Stimulated activated CD4-positive, alpha-beta T cell treated with anti-CD3 and anti-CD28 coated beads, Interleukin-4, amount 100 ng/mL, for 4 hours (primary cell): ENCODE measurements at places on chromosomes 2 and 18.

DNA sequence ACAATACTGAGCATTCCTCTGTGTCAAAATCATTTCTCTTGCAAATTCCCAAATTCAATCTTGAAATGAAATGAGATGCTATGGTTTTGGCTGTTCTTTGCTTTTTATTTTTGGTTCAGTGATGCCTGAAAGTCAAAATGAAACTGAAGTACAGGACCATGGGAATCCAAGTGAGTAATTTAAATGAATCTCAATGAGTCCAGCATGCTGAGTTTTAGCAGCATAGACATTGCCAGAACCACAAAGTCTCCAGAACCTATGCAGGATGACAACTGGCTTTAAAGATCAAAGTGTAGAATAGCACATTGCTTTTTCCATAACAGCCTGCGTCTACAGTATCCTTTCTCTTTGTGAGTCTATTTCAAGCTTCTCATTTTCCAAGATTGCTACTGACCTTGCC lies 1050.7 kb upstream of the PIK3C3 start:
- DNase-seq, result no peak

GRCh38 chr2:74278694-74279093 lies 64.5 kb downstream of the SLC4A5 start:
- no peak for DNase-seq

- DNase-seq, result no peak
Observed at GRCh38 chr18:42039396-42039795, 84.4 kb downstream of the PIK3C3 start.

DNA sequence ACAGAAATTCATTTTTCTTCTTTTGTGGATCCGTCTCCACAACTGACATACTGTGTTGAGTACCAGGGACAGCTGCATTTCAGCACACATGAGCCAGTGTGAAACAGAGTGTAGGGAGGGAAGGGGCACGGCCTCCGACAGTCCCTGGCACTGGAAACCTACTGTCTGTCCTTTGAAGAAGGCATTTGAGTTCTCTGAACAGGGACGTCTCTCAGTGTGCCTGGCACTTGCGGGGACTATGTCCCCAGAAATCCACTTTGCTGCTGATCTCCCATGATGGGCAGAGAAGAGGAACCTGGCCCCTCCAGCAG lies 48.1 kb downstream of the PLB1 start:
- DNase-seq, result no peak

GRCh38 chr2:96153291-96153713 lies 8.1 kb upstream of the DUSP2 start:
- no peak for DNase-seq

DNA sequence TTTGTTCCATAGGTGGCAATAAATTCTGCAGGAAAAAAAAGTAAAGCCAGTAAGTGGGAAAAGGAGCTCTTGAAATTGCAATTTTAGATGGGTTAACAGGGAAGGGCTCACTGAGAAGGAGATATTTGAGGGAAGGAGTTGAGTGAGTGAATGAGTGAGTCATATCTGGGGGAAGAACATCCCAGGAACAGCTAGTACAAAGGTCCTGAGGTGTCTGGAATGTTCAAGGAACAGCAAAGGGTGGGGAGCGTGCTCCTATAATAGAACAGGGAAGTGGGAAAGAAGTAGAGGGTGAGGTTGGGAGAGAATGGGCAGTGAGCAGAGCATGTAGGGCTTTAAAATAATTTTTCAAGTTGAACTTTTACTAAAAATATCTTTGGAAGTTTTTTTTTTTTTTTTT lies 68.0 kb upstream of the PSME4 start:
- DNase-seq, result no peak

GRCh38 chr2:212030709-212031108 lies 507.9 kb downstream of the ERBB4 start:
- no peak for DNase-seq

- DNase-seq, result no peak
Observed at GRCh38 chr2:165239230-165239629, at the start of gene SCN2A. TSS of gene SCN2A (plus strand) at chr2:165239414. CDS start at chr2:165295824, 56,410 bp downstream.

DNA sequence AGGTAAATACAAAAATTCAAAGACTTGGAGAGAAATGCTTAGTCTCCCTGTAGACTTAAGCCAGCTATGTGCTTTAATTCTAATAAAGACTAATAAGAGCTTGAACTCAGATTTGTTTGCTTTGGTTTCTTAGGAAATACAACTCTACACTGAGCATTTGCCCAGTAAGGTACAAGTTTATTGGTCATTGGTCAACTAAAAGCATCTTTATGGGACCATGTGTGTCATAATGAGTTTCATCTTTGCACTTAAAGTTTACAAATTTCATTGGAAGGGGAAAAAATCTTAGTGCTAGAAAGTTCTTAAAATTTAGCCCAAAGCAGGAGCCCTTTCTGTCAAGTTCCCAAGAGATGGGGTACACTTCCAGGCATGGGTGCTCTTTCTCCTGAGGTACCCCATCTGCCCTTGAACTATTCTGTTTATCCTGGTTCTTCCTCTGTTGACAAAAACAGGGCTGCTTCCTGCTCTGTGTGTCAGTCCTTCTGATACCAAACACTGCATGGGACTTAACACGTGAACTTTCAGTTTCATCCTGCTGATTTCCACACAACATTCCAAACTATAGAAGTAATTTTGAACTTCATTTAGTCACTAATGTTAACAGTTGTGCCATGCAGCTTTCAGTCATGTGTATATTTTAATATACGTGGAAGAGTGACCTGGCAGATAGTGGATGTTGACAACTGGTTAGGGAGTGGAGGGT lies 200.2 kb downstream of the TPGS2 start:
- DNase-seq, result no peak

DNA sequence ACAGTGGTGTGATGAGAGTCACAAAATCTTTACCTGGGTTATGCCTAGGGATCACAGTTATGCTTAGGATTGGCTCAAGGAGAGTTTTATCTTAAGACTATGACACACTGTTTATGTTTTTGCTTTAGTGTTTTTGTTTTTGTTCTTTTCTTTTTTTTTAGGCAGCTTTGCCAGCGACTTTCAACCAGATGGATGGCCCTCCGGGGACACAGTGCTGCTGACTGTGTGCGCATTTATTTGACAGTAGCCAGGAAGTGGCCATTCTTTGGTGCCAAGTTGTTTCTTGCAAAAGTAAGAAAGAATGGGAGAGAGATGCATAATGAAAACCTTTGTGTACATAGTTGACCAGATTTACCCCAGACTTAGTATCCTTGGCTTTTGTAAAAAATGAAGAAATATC lies 15.1 kb upstream of the DYNC2LI1 start:
- DNase-seq, result no peak

GRCh38 chr2:203798296-203799087 lies 69.1 kb upstream of the CTLA4 start:
- no peak for DNase-seq

- DNase-seq, result no peak
Observed at GRCh38 chr2:25115902-25116301, 52.5 kb downstream of the POMC start.

GRCh38 chr2:63300835-63301234 lies 250.2 kb downstream of the OTX1 start:
- no peak for DNase-seq

DNA sequence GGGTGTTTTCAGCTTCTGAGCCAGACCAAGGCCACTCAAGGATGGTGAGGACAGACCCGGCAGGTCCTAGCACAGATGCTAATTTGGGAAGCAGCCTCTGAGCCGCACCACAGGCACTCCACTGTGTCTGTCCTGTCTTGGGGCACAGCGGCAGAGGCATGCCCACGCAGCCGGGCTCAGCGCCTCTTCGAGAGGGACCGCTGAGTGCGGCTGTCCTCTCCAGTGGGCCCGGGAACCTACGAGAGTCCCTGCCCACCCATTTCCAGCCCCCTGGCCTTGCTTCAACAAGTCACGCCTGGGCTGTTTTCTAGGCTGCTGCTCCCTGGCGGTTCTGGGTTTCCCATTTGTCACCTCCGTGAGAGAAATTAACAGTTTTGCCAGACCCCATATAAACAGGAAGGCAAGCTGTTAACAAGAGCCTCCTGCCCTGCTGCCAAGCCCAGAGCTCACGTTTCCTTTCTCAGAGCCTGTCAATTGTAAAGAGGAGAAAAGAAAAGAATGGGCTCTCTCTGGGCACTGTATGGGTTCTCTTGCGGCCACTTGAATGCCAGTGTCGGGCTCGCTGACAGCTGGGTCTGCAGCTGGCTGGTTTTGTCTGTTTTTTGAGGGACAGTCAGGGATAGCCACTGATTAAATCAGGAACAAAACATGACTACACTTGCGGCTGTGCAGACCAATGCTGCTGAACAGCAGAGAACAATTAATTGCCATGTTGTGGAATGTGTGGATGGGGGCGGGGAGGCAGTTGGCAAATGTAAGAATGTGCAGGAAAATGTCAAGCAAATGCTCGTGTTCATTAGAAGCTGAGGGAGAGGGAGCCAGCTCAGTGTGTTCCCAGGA lies 30.6 kb downstream of the TMEM17 start:
- no peak for DNase-seq

DNA sequence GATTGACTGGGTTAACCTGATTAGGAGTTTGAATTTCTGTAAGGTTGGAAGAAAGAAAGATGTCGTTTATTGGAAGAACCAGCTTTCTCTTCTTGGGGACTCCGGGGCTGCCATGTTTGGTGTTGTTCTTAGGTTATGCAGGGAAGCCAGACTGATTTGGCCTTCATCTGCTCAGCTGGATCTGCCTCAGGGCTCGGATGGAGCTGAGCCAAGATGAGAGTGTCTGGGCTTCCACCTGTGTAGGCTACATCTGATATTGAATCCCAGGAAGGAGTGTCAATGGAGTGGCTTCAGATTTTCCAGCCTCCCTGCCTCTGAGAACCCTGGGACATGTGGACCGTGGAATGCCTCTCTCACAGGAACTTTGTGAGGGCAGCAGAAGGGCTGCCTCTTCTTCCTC lies 126.1 kb downstream of the WDSUB1 start:
- DNase-seq, result no peak

DNA sequence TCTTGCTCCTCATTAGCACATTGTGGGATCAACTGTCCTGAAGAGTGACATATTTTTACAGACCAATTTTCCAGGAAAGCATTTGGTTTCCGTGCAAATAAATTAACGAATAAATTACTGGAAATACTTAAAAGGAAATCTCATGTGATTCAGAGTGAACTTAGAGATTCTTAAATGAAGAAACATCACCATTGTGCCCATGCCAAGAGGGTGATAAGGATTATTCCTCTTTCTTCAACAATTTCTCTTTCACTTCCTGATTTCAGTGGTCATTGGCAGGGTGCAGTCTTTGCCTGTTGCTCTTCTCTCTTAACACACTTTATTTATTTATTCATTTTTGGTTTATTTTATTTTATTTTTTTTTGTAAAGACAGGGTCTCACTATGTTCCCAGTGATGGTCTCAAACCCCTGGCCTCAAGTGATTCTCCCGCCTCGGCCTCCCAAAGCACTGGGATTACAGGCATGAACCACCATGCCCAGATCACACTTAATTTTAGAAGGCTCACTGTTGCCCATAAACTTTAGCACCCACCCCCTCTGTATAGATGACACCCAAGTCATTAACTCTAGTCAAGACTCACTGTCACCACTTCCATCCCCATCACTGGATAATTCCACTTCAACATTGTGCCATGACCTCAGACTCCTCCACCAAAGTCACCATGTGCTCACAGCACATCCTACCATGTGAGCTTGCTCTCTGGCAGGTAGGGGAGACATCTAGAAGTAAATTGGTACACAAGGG lies 92.6 kb upstream of the CERS6 start:
- DNase-seq, result no peak

GRCh38 chr18:6509417-6509816 lies 94.7 kb upstream of the L3MBTL4 start:
- no peak for DNase-seq

- DNase-seq, result no peak
Observed at GRCh38 chr2:239227661-239228371, 173.0 kb downstream of the HDAC4 start.

- no peak for DNase-seq
Observed at GRCh38 chr2:181374781-181375675, 82.2 kb upstream of the ITGA4 start.

DNA sequence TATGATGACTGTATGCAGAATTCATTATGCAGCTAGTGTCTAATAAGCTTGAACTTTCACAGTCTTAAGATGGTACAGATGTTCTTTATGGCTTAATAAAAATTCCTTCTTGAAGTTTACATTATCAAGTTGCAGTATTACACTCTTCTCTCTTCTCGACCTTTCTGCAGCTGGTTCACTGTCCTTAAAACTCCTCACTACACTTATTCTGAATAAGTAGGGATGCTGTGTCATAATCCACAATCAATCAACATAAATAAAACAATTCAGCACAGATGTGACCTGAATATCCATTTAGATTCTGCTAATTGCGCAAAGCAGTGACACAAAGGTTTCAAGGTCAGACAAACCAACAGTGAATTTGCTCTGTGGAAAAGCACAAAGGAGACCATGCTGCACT lies 356.8 kb downstream of the SUCLG1 start:
- DNase-seq, result no peak
